ENCODE measurements at places on chromosomes 7 and 10. TPM values are rescaled to one million over a fixed set of nuclear protein-coding genes. Genes with fewer than 3 reads are reported as not detected.

CRTAC1 gene
- total RNA-seq, result not detected

PDE1C gene
- 63.1 TPM for total RNA-seq

CREB5 gene
- 2.9 TPM for total RNA-seq

CCDC172 gene
- not detected for total RNA-seq

CDH23 gene
- 0.24 TPM for total RNA-seq

RBP3 gene
- total RNA-seq, result not detected

All from hair follicle dermal papilla cell (primary cell).